ENCODE measurements at places on chromosomes 5 and 9.

- no peak for DNase-seq
These were observed 22.2 kb upstream of the TMEM161B start for GRCh38 chr5:88290801-88291200.

DNA sequence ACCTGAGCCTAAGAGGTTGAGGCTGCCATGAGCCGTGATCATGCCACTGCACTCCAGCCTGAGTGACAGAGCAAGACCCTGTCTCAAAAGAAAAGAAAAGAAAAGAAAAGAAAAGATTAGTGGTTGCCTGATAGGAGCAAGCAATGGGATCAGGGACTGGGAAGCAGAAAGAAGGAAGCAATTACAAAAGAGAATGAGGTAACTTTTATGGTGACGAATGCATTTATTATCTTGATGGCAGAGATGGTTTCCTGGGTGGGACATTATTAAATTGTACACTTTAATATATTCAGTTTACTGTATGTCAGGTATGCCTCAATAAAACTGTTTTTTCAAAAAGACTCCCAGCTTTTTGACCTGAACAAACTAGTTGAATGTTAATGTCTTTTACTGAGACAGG lies 7.5 kb upstream of the PFDN1 start:
- DNase-seq, result no peak

DNA sequence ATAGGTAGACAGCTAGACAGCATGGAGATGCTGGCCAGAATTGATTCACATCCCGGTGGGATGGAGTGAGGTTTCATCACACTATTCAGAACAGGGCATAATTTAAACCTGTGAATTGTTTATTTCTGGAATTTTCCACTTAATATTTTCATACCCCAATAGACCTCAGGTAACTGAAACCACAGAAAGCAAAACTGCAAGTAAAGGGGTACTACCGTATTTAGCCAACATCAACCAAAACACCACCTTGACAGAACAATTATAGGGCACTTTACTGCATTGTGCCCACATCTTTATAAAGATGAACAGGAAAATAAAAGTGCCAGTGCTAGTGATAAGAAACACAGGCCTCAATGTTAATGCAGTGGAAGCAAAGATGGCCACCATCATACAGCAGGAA lies 7.5 kb downstream of the SERINC5 start:
- no peak for DNase-seq

GRCh38 chr5:139823757-139824355 lies 28.2 kb downstream of the PSD2 start:
- DNase-seq, result no peak

GRCh38 chr9:116844621-116845020 lies 157.5 kb downstream of the TRIM32 start:
- no peak for DNase-seq

GRCh38 chr9:37994639-37995347 lies 74.2 kb downstream of the SHB start:
- peak; percentile 54 for DNase-seq

DNA sequence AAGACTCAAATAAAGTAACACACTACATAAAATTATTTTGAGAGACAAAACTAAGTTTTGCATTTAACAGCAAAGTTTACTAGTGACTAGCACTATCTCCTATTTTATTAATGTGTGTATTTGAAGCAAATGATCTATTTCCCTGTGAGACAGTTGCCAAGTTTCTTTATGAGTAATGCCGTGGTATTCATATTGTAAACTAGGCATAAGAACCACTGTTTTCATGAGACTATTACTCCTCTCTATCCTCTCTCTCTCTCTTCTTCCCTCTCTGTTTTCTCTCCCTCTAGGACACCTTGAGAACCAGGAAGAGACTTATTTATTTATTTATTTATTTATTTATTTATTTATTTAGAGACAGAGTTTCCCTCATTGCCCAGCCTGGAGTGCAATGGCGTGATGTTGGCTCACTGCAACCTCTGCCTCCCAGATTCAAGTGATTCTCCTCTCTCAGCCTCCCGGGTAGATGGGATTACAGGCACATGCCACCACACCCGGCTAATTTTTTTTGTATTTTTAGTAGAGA lies 61.1 kb downstream of the MLANA start:
- DNase-seq, result no peak

- no peak for DNase-seq
These were observed 60.0 kb upstream of the FER start for GRCh38 chr5:108687595-108688200.

DNA sequence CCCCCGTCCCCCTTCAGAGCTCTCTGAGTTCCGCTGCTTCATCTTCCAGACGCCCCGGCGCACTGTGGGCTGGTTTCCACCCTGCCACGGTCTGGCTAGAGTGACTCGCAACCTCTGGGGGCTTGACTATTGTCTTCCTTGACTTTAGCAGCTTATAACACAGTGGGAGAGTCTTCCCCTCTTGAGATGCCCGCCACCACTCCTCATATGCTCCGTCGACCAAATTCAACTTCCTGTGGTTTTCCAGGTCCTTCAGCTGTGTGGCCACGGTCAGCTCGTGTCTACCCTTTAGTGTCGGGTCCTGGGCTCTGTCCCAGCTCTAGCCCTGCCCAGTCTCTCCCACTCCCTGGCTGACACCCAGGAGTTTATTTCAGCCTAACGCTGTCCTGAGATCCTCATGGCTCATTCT lies 28.2 kb upstream of the NCS1 start:
- DNase-seq, result no peak

DNA sequence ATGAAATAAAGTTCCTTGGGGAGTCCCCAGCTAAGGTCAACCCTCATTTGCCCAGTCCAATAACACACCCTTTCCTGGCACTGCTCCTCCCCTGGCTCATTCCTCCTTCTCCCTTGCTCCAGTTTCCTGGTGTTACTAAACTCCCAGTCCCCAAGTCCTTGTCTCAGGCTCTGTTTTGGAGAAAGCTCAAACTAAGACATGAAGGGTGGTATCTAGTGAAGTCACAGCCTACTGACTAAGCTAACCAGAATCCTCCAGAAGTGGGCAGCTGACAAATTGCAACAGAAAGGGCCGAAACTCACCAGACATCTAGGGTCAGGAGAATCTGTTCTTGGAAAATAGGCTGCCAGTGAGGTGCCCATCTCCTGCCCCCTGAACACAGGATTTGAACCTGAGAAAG lies 118.7 kb upstream of the NEK6 start:
- DNase-seq, result no peak

DNA sequence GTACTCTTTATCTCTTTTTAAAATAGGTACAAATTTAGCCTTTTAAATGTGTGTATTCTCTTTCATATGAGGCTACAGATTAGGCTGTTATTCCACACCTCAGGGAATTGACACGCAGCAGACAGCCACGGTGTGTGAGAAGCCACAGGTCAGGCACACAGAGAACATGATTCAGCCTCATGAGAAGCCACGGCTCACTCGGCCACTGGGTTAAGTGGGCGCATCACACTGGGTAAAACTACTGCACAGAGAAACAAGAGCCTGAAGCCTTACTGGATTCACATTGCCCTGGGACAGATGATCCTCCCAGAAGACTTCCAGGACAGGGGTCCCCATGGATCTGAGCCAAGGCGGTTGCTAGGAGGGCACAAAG lies 28.2 kb downstream of the LPCAT1 start:
- DNase-seq, result no peak

DNA sequence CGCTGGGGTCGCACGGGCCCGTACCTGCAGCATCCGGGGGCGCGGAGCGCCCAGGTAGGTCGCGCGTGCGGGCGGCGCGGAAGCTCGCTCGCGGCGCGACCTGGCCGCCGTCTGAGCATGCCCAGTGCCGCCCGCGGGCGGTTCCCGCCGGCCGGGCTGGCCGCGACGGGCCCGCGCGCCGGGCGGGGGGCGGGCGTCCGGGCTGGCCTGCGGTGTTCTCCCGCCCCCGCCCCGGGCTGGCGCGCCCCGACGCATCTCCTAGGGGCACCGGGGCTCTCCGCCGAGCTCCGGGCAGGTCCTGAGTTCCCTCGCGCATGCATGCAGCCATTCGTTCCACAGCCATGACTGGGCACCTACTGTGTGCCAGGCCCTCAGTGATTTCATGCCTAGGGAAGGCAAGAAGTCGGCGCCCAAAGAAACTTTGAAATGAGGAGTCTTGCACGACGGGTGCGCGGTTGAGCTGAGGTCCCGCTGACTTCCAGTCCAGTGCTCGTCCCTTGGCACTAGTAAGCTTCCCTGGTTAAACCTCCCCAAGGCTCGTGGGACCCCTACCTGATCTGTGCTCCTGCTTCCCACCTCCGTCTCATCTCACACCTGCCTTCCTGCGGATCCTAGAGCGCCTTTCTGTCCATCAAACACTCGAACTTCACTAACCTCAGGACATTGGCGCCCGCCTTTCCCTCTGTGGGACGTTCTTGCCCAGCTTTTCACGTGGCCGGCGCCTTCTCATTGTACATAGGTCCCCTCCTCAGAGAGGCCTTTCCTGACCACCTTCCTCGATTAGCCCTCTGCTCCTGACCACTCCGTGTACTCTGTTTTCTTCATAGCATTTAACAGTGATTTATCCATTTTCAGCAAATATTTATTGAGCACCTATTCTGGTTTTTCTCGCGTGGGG lies at the start of gene PTPN3:
Gene PTPN3, minus strand, starts transcription at position 113 of the 898 bp plus-strand sequence. CDS start 34,873 bp downstream, outside the sequence.
- no peak for DNase-seq

DNA sequence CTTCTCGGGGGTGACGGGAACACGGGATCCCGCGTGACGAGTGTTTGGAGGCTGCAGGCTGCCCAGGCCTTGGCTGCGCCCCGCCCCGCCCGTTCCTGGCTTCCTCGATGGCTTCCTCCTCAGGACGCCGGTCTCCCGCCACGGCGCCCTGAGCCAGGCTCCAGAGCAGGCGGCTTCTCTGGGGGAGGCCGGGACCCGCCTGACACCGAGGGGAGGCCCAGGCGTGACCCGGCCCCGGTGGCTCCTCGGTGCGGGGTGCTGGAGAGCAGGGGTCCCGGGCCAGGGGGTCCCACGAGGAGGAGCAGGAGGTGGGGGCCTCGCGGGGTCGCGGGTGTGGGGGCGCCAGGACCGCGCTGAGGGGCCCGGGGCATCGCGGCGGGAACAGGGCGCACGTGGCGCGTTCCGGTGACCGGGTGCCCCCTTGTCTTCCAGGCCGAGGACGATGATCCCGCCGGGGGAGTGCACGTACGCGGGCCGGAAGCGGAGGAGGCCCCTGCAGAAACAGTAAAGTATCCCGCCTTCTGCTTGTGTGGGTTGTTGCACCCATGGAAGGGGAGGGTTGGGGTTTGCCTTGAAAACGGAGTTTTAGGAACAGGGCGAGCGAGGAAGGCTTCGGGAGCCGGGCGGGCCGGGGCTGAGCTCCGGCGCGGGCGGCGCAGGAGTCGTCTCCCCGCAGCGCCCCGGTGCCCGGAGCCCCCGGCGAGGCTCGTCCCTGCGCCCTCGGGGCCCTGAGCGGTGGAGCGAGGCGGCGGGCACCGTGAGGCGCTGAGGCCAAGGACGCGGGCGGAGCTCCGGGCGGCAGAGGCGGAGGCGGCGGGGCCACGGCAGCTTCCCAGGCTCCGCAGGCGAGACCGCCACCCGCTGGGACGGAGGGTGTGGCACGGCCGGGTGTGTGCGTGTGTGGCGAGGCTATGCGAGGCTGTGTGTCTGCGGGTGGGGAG lies 22.2 kb downstream of the AHRR start:
- DNase-seq, result peak; percentile 64

- DNase-seq, result no peak
These were observed 30.0 kb upstream of the STOM start for GRCh38 chr9:121399883-121400607.

GRCh38 chr5:67964619-67965018 lies 250.9 kb upstream of the PIK3R1 start:
- no peak for DNase-seq

GRCh38 chr9:11194246-11194645 lies 581.4 kb upstream of the PTPRD start:
- no peak for DNase-seq

GRCh38 chr9:7976167-7976755 lies 176.7 kb upstream of the DMAC1 start:
- DNase-seq, result peak; percentile 72

- DNase-seq, result no peak
These were observed 34.7 kb downstream of the SLC6A7 start for GRCh38 chr5:150224483-150225027.

- no peak for DNase-seq
These were observed 68.6 kb upstream of the CKMT2 start for GRCh38 chr5:81164476-81164875.

GRCh38 chr9:83536332-83536731 lies 1.9 kb downstream of the FRMD3 start:
- DNase-seq, result no peak

- no peak for DNase-seq
These were observed 500.7 kb downstream of the PTPRD start for GRCh38 chr9:10112070-10112469.

- DNase-seq, result peak; percentile 95
These were observed at the start of gene CDK9 for GRCh38 chr9:127785933-127786772. TSS of gene CDK9 (plus strand) at chr9:127786034. CDS start at chr9:127786149, 115 bp downstream.

DNA sequence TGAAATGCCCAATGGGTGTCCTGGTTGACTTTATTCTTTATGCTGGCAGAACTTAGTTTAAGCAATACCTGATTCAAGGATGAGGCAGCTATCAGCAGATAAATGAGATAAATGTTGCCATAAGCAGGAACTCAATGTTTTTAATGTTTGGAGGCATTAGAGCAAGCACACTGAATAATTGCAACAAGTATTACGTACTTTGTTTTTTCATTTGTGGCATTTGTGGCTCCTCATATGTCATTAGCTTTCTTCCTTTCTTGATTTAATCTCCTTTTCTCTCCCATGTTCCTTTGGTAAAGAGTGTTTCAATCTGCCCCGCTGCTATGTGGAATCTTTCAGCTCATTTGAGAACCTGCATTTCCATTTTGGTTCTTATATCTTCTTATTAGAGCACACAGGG lies 6.4 kb upstream of the NR3C1 start:
- no peak for DNase-seq

DNA sequence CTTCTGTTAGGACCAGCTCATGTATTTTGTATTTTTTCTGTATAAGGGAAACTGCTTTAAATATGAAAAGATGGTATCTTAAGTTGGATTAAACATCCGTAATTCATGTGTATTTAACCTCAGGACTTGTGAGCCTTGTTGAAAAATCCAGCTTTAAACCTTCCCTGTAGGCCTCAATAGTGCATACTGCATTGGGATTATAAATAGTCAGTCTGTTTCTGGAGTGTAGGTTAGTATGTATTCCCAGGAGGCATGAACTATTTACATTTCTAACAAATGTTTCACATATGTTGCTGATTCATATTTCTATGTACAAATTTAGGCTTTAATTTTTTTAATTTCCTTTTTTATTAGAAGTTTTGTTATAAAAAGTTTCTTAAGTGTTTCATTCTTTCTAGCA lies 137.9 kb upstream of the GRHPR start:
- DNase-seq, result no peak

DNA sequence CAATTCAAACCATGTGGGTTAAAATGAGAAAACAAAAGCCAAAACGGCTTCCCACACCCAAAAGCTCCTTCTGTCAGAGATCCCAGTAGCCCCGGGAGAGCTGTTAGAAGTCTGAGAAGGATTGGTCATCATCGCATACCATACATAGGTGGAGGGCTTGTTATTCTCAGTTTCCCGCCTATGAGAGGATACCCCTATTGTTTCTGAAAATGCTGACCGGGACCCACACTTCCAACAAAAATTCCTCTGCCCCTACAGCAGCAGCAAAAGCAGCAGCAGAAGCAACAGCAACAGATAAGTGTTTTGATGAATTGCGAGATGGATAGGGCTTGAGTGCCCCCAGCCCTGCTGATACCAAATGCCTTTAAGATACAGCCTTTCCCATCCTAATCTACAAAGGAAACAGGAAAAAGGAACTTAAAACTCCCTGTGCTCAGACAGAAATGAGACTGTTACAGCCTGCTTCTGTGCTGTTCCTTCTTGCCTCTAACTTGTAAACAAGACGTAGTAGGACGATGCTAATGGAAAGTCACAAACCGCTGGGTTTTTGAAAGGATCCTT lies at the start of gene TEK:
Gene TEK, plus strand, starts transcription at position 245 of the 561 bp plus-strand sequence. CDS start 366 bp downstream, outside the sequence.
- no peak for DNase-seq
